GM23338 (cell line): ENCODE measurements at places on chromosomes 11 and 22.
A peak's percentile ranks its signal among the peaks of the same experiment; 100 is the strongest.

- DNase-seq, result no peak
Measured at GRCh38 chr22:40258017-40258416, 80.3 kb downstream of the TNRC6B start.

DNA sequence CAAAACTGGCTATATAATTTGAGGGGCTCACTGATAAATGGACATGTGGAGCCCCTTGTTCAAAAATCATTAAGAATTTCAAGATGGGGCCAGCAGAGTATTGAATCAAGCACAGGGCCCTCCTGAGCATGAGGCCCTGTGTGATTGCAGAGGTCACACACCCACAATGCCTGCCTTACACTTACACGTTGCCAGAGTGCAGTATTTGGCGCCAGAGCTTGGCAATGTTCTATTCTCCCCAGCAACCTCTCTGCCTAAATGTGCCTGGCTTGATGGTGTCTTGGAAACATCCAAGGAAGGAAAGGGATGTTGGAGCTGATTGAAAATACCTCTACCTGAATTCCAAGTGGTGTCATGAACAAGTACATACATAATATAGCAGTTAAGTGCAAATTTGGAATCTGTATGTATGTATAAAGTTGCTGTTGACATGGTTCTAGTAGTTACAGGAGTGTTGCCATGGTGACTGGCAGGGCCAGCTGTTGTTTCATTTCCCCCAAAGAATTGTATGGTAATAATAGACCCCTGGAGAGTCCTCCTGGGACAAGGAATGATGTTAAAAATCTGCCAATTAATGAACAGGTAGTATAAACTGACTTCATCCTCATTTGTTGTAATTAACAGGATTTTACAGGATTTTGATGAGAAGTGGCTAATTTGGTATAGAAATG lies 205.7 kb upstream of the NAV2 start:
- no peak for DNase-seq

GRCh38 chr22:49203859-49204598 lies 623.6 kb downstream of the BRD1 start:
- no peak for DNase-seq

DNA sequence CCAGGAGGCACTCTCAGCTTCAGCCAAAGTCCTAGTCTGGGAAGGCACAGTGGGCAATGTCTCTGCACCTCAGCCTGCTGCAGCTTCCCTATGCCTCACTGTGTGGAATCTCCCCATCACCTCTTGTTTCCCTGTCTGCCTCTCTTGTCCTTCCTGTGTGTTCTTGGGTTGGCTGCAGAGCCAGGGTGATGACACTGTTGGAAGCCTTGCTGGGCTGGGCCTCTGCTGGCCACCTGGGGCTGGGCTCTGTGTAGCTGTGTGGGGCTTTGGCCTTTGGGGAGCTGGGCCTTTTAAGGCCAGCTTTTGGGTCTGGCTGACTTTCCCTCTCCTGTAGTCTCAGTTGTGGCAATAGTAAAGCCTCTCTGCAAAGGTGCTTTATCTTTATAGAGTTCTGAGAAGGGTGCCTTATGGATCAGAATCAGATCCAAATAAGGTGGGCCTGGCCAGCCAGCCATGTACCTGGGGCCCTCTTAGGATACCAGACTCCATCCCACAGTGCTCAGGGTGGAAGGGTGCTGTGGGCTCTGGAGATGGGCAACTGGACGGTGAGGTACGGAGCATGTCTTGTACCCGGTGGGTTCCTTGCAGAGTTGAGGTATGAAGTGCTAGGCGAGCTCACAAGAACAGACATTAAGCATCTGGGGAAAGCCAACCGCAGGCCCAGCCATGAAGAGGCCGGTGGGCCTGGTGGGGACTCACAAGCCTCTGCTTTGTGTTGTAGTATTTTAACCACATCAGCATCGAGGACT lies 10.3 kb upstream of the RANBP1 start:
- no peak for DNase-seq

DNA sequence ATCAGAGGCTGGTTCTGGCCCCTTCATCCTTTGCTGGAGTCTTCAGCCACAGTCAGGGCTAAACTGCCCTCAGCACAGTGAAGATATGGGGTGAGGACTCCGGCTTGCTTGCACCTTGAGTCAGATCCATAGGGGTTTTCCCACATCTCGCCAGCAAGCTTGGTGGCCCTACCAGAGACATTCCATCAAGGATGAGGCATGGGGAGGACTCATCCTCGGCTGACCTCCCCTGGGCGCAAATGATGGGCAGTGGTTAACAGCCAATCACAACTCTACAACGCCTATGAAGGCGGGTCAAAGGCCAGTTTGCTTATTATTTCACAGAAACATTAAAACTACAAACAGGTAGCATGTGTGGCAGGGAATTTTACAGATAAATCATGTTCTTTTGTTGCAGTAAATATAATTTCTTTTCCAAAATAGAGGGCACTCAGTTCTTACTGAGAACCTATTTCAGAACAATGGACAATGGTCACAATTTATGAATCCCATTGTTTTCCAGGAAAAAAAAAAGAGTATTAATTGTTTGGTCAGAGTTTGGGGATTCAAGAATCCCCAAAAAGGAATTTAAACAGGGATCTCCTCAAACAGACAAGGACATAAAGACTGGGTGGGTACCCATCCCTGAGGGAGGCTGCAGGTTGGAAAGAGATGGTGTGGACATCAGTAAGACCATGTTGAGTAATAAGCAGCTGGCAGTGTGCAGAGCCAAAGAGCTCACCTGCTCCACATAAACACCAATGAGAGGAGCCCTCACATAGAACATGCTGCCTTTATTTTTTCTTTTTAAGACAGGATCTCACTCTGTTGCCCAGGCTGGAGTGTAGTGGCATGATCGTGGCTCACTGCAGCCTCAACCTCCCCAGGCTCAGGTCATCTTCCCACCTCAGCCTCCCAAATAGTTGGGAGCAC lies 14.8 kb downstream of the PLAAT3 start:
- no peak for DNase-seq

DNA sequence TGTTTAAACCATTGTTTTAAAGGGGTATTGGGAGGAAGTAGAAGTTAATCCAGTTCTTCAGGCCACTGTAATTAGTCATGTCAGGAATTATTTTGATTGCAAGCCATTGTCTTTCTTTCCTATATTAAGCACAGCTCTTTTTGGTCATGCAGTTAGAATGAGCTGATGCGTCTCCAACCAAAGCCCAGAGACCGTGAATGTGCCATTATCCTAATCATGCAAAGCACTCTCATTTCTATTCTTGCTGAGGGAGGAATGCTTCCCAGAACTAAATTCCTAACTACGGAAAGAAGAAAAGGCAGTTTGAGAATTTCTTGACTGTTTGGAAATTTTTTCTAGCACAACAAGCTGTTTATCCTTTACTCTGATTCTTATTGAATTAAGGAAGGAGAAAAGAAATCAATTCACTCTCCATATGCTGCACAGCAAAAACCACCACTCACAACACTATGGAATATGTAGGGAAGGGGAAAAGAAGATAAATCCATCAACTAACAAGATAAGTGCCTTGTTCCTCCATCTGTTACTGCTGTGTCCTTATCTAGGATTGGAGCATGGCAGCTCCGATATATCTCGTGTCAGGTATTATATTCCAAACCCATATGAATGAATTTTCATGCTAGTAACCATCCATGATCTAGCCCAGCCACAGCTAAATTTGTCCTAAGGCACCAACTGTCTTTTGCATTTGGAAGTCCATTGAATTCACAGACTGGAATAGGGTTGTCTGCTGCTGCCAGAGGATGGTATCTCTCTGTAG lies 70.8 kb downstream of the NTM start:
- no peak for DNase-seq

- DNase-seq, result peak; percentile 45
Measured at GRCh38 chr22:20060700-20061480, 19.2 kb upstream of the DGCR8 start.

- DNase-seq, result no peak
Measured at GRCh38 chr11:119790476-119790875, 61.5 kb upstream of the NECTIN1 start.

DNA sequence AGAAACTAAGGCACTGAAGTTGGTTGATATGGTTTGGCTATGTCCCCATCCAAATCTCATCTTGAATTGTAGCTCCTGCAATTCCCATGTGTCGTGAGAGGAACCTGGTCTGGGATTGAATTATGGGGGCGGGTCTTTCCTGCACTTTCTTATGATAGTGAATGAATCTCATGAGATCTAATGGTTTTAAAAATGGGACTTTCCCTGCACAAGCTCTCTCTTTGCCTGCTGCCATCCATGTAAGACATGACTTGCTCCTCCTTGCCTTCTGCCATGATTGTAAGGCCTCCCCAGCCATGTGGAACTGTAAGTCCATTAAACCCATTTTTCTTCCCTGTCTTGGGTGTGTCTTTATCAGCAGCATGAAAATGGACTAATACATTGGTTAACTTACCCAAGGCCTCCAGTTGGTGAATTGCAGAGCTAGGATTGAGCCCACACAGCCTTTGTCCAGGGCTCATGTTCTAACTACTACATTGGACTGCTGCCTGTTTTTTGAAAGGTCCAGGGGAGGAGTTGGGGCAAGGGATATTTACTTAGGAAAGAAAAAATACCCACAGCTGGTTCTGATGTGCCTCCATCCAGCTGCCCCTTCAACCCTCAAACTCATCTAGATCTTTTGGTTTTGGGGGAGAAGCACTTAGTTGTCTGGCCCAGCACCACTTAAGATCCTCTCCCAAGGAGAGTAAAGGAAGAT lies 107.8 kb upstream of the NAV2 start:
- DNase-seq, result no peak

DNA sequence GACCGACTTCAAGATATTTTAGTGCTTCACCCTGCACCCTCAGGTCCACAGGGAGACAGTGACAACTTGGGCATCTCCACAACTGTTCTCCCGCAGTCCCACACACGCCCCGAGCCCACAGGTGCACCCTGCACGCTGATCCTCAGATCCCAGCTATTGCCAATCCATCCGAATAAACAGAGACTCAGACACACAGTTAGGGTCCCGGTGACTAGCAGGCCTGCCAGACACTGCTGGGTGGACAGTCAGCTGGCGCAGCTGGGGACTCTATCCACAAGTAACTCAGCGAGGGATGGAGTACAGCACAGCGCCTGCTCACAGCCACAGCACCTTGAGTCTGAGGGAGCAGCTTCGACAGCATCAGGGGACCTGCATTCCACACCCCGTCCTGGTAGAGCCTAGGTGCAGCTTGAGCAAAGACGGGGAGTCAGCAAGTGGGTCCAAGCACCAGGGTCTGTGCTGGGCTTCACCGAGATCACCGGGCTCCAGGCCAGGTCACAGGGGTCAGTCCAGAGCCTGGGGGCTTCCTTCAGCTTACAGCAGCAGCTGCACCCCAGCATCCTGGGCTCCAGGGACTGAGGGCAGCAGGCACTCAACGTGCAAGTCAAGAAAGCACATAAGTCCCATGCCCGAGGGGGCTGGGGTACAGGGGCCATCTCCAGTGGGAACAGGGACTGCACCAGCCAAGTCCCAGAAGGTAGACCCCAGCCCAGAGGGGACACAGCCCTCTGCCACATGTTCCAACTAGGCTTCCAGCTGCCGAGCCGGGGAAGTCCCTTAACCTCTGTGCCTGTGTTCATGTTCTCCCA lies 7.6 kb downstream of the RPL3 start:
- peak; percentile 60 for DNase-seq

DNA sequence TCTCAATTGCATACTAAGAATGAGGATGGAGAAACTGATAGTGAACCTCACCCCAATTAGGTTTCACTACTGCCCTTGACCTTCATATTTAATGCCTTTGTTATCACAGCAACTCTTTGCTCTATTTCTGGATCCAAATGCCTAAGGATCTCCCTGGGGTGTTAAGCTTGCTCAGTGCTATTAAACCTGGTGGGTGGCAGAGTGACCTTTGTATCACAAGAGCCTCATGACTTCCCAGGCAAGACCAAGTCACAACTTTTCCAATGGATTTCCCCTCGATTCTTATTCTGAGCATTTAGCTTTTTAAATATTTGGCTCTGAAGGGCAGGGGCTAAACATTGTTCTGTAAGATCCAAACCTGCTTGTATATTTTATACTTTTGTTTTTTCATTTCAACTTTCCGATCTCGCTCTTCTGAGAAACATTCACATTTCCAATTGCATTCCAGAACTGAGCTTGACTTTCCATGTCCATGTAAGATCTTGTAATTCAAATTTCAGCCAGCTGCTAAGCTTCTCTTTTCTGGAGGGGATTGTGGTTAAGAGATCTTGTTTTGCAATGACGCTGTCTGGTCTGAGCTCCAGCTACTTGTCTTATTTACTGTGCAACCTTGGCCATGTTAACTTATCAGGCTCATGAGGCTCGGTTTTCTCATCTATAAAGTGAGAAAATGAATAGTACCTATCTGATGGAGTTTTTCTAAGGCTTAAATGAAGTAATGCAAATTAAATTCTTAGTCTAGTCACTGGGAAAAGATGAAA lies 6.4 kb upstream of the EHF start:
- DNase-seq, result no peak

- DNase-seq, result no peak
Measured at GRCh38 chr22:48224332-48224731, 1461.9 kb downstream of the TBC1D22A start.

- no peak for DNase-seq
Measured at GRCh38 chr22:48708558-48709245, 1119.0 kb downstream of the BRD1 start.

GRCh38 chr11:77172666-77172982 lies 44.6 kb downstream of the MYO7A start:
- no peak for DNase-seq

- peak; percentile 73 for DNase-seq
Measured at GRCh38 chr11:723120-723883, 17.3 kb downstream of the EPS8L2 start.

GRCh38 chr22:17707526-17707925 lies 66.7 kb downstream of the BID start:
- no peak for DNase-seq

GRCh38 chr11:75920848-75921247 lies 105.8 kb downstream of the UVRAG start:
- no peak for DNase-seq

- DNase-seq, result no peak
Measured at GRCh38 chr11:76553554-76554476, 109.0 kb downstream of the EMSY start.

DNA sequence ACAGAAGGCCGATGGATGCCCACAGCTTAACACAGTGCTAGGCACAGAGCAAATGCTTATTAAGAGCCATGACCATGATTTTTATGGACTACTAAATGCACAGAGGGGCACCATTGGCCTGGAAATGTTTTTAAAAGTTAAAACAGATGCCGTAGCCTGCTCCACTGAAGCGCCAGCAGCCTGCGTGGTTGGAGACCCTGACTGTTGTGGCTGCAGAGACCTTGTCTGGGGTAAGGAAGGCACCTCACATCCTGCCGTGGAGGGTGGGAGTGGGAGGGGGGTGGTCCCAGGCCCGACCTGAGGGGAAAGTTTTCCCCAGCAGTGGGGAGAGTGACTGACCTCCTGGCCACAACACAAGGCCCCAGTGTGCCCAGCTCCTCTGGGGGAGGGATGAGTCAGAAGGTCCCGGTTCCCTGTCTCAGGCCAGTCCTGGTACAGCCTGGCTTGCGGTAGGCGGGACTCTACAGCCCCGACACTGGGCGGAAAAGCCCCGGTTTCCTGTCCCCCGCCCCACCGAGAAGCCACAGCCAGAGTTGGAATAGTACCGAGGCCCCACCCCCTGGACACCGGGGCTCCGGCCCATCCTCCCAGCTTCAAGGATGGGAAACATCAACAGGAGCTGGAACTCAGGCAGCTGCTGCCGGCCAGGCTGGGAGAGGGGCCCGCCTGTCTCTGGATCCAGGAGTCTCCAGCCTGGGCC lies 7.0 kb downstream of the CHST1 start:
- DNase-seq, result peak; percentile 90
